Fibroblast of mammary gland (primary cell): ENCODE measurements at places on chromosomes 1 and 21.
A peak's percentile ranks its signal among the peaks of the same experiment; 100 is the strongest.

DNA sequence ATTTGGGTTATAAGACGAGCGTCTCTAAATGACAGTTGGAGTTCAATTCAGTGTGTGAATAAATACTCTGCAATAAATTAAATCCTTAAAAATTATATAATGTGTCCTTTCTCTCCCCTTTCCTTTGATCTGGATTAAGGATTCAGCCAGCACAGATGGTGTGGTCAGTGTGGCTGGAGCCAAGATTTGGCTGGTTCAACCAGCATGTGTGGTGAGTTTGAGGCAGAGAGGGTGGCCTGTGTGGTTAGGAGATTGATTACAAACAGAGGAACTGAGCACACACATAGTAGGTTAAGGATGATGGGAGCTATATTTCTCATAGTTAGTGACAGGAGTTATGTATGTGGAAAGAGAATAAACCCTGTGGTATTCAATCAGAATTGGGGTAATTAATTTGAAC lies 14.2 kb upstream of the AMIGO1 start:
- DNase-seq = peak; percentile 42

DNA sequence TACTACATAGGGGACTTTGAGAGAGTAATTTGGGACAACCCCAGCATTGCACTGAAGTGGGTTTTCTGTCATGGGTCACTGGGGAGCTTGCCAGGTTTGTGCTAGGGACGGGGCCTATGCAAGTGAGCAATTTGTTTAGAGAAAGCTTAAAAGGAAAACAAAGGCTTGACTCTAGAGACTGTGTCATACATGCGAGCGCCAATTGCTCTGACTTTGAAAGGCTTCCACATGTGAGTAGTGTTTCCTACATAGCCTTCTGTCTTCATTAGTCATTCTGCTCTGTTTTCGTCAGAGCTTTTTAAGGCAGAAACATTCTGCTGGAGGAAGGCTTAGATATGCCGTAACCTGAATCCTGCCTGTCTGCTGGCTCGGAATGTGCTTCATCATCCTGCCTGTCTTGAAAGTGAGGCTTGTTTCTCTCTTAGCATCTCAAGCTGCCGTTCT lies 28.4 kb downstream of the TRIM45 start:
- peak; percentile 100 for DNase-seq

- DNase-seq = peak; percentile 26
Measured at GRCh38 chr1:239939602-239940001, 152.1 kb upstream of the FMN2 start.

DNA sequence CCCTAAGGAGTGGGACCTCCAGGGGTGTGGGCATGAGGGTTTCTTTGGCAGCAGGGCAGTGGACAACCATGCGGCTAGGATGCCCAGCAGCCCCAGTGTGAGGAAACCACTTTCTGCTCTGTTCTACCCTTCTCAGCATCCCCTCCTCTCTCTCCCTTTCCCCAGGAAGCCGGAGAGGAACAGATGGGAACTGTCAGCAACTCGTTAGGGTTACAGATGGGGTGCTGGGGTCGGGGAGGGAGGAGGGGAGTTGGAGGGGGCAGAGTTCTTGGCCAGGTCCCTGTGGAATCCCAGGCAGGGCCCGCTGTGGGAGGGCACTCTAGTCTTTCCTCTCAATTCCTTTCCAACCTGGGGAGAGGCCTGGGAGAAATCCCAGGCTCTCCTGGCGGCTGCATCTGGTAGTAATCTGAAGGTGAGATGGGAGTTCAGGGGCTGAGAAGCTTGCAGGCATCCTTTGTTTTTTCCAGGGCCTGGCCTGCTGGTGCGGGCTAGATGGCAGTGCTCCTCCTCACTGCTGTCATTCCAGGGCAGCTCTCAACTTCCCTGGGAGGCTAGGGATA lies 93.9 kb upstream of the CSF3R start:
- no peak for DNase-seq

- DNase-seq = no peak
Measured at GRCh38 chr1:9510130-9510529, 29.1 kb upstream of the SLC25A33 start.

DNA sequence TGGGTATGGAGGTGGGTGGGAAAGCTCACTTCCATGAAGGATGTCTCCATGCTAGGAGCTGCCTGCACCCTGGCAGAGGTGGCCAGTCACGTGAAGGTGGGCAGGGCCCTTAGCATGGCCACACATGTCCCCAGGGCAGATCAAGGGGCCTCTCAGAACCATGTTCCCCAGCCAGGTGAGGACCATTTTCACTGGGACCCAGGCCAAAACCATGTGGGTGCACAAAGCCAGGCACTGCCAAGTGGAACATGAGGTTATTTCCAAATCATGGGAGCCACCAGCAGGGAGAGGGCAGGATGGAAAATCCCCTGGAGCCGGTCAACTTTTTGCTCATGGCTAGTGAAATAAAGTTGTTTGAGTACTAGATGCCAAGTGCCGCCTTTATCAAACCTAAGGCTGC lies 9.7 kb downstream of the ZNF692 start:
- DNase-seq = no peak

GRCh38 chr1:172638885-172639831 lies 19.7 kb upstream of the FASLG start:
- DNase-seq = peak; percentile 96

DNA sequence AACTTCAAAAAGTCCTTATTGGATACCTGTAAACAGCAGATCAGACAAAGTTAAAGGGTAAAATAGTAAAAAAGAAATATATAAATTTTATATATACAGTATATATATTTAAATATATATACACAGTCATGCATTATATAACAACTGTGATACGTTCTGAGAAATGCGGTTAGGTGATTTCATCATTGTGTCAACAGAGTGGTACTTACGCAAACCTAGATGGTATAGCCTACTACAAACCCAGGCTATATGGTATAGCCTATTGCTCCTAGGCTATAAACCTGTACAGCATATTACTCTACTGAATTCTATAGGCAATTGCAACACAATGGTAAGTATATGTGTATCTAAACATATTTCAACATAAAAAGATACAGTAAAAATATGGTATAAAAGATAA lies 222.7 kb downstream of the NUF2 start:
- DNase-seq = no peak

DNA sequence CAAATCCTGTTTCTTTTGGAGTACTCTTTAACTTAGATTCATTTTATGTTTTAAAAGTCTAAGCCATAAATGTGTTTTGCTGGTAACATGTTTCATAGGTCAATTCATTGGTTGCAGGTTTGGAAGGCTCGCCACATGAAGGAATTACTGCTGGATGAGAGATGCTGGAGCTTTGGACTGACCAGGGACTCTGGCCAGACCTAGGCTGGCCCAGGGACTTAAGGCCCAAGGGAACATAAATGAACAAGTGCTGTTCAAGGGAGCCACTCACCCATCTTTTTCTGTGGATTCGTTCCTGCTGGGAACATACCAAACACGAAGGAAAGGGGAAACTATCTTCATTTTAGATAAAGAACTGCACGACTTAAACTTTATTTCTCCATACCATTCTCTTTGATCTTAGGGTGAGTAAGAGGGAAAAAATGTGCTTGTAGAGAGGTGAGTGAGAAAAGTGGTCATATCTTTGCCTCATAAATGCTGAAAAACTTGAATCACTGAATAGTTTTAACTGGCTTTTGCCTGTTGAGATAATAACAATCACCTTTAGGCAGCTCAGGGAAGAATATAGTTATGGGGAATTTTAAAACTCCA lies 15.3 kb upstream of the SHCBP1L start:
- DNase-seq = no peak

DNA sequence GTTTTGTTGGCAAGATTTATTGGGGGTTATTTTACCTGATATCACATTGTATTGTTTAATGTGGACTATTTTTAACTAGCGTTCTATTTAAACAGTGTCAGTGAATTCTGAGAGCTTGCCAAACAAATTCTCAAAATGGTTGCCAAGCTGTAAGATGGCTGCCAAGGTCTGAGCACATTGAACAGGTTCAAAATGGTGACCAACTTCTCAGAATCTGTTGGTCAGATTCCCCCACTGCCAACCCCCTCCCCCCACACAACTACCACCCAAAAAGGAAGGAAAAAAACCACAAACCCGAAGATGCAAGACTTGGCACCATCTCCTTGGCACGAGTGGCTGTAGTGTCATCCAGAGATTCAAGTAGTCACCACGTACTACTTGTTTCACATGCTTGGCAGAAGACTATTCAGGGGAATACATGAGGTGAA lies 159.1 kb downstream of the NFIA start:
- peak; percentile 55 for DNase-seq

DNA sequence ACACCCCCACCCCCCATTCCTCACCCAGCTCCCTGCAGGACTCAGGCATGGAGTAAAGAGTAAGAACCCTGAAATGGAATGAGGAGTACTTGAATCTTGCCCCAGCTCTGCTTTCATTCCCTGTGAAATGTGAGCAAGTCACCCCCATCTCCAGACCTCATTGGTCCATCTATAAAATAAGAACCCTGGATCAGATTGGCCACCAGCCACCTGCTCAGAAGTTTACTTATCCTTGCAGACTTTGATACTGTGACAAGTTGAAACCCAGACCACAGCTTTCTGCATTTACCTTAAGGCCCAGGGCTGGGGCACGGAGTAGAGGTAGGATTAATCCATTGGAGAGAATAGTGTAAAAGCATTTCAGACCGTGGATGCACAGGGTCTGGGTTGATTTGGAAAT lies 2.2 kb downstream of the KISS1 start:
- no peak for DNase-seq

DNA sequence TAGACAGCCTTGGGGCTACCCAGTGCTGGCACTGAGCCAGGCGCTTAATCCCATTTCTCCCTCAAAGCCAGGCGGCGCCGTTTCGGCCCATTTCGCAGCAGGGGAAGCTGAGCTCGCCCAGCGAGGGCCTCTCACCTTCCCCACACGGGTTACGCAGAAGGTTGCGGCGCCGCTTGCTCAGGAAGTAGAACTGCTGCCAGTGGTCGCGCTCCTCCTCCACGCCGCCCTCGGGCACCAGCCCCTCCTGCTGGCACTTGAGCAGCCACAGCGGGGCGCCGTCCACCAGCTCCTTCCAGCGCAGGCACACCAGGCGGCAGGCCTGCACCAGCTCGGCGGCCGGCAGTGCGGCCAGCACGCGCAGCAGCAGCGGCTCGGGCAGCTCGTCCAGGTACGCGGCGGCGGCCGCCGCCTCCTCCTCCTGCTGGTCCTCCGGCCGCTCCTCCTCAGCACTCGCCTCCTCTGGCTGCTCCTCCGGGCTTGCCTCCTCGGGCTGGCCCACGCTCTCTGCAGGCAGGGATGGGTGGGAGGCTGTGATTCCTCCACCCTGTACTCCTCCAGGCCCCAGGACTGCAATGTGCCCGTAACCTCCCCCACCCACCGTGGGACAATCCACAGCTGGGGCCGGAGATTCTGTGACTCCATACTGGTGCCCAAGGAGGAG lies 3.8 kb downstream of the FBXO2 start:
- peak; percentile 45 for DNase-seq

DNA sequence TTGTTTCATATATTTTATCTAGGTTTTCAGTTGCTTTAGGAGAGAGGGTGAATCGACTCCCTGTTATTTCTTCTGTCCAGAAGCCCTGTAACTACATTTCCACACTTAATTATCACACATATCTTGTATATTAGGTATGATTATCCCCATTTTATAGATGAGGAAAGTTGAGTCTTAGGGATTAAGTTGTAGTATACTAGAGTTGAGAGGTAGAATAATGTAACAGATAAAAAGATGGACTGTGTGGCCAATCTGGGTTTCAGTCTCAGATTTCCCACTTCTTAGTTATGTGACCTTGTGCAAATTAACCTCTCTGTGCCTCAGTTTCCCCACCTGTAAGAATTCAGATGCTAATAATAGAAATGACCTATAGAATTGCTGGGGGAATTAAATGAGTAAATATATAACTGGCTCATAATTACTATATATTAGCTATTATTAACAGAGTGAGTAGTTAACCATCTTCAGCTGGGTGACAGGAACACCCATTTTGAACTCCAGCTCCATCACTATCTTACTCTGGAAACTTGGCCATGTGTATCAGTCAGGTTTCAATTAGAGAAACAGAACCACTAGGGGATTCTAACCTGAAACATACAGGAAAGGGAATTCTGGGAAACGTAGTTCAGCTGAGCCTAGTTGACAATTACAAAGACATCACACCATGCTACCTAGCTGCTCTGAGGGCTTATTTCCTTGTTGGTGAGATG lies 20.4 kb upstream of the FOXO6 start:
- DNase-seq = no peak

GRCh38 chr1:206631085-206631509 lies 4.2 kb upstream of the DYRK3 start:
- peak; percentile 96 for DNase-seq

GRCh38 chr1:224266105-224266914 lies 63.7 kb downstream of the NVL start:
- DNase-seq = no peak

DNA sequence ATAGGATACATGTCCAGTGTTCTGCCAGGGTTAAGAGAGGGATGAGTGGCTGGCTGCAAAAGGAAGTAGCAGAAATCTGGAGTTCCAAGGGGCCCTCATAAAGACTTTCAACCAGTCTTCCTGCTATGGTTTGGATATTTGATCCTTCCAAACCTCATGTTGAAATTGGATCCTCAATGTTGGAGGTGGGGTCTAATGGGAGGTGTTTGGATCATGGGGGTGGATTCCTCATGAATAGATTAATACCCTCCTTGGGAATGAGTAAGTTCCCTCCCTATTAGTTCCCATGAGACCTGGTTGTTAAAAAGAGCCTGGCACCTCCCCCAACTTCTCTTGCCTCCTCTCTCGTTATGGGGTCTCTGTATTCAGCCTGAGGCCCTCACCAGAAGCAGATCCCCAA lies 10.1 kb upstream of the GNG12 start:
- peak; percentile 58 for DNase-seq

- DNase-seq = no peak
Measured at GRCh38 chr1:116711263-116711840, 42.9 kb upstream of the CD2 start.

- DNase-seq = no peak
Measured at GRCh38 chr1:101079341-101079740, 53.8 kb upstream of the DPH5 start.

- DNase-seq = no peak
Measured at GRCh38 chr1:30413606-30414005, 309.8 kb downstream of the MATN1 start.
